ENCODE measurements at places on chromosomes 13 and 19.
A peak's percentile ranks its signal among the peaks of the same experiment; 100 is the strongest.

DNA sequence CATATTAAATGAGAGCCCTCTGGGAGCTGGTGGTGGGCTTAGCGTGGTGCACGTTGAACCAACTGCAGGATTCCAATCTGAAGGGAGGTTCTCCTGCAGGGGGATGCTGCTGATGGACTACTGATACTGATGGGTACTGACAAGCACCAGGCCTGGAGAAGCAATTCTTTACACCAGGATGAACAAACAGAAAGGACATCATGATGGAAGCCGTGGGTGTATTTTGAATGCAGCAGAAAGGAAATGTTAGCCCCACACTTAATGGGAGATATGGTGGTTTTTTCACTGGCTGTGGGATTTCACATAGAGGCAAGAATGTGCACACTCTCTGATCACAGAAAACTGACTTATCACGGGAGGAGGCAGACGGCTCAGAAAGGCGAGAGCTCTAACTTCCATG is 299.7 kb downstream of the TEX29 start:
- DNase-seq: no peak

- peak; percentile 46 for DNase-seq
Measured at GRCh38 chr19:39407660-39408391, 1.2 kb downstream of the ZFP36 start.

DNA sequence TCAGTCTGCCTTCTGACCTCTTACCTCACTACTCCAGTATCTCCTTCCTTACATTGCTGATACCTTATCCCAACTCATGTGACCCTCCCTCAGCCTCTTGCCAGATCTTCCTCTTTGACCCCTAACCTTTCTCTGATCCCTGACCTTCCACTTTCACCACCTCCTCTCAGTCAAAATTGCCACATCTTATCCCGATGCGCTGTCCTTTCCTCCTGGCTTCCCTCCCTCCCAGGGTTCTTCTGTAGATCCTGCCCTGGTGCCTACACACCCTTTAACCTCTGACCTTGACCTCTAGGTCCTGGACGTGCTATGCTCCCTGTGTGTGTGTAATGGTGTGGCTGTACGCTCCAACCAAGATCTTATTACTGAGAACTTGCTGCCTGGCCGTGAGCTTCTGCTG is 23.7 kb downstream of the RYR1 start:
- DNase-seq: no peak

GRCh38 chr13:97360610-97361009 is 73.4 kb upstream of the RAP2A start:
- no peak for DNase-seq

DNA sequence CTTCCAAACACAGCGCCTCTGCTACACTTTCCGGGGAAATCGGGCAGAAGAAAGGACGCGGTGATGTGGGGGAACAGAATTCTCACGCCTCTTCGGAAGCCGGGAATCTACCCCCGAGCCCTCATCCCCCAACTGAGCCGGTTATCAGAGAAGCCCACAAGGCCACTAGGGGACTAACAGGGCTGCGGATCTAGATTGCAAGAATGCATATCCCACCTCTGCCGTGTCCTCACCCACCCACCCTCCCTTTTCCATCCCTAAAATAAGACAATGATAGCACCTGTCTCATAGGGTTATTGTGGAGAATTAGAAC is 1.1 kb downstream of the IGFLR1 start:
- DNase-seq: no peak

- DNase-seq: no peak
Measured at GRCh38 chr13:43785261-43785649, 1.5 kb downstream of the ENOX1 start.

- peak; percentile 84 for DNase-seq
Measured at GRCh38 chr13:110113284-110113764, 193.6 kb downstream of the COL4A1 start.

- no peak for DNase-seq
Measured at GRCh38 chr13:32023698-32024097, 7.9 kb upstream of the FRY start.

- DNase-seq: no peak
Measured at GRCh38 chr19:1841209-1841924, 6.9 kb downstream of the REXO1 start.

GRCh38 chr13:109297628-109298027 is 488.8 kb downstream of the IRS2 start:
- peak; percentile 89 for DNase-seq

- peak; percentile 69 for DNase-seq
Measured at GRCh38 chr19:38852231-38853044, 2.7 kb upstream of the HNRNPL start.

GRCh38 chr13:88068316-88068715 is 397.1 kb downstream of the SLITRK5 start:
- DNase-seq: peak; percentile 74

DNA sequence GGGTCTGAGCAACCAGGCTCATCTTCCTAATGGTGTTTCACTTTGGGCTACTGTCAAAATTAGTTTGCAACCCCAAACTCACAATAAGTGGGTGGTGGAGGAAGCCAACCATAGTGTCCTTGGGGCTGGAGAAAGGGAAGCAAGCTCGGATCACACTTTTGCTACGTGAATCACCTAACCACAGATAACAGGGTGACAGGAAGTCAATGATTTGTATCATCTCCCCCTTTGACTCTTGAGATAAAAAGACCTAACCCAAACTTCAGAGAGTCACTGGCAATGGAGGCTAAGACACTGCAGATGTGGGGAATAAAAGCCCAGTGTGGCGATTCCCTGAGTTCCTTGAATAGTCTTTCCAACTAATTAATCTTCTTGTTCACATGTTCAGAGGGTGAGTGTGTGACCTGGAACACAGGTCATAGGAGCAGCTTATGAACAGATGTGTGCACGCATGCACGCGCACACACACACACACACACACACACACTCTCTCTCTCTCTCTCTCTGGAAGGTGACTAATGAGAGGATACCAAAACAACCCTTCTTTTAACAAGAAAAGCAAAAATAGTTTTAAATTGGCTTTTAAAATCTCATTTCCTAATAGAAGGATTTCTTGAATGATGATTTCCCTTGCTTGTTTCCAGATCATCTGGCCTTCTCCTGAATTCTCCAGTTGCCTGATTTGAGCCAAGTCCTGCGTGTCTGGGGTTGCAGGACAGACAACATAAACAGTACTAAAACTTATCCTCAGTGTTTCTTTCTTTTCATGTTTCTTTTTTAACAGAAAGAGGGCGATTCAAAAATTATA is 21.2 kb upstream of the DOCK9 start:
- DNase-seq: peak; percentile 38

DNA sequence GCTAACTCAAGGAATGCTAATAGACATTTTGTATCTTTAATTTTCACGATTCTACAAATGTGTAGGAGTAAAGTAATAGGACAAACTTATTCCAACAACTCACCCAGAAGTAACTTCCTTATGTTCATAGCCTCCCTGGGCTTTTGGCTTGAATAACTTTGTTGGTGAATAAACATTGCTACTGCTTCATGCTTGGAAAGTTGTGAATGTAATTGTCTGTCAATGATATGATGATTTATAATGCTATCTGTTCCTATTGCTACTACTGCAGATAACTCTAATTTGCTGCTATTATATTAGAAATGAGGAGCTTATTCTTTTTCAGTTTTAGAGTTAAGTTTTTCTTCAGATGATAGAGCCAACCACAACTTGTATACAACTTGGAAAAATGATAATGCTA is 307.7 kb downstream of the PCDH9 start:
- no peak for DNase-seq

DNA sequence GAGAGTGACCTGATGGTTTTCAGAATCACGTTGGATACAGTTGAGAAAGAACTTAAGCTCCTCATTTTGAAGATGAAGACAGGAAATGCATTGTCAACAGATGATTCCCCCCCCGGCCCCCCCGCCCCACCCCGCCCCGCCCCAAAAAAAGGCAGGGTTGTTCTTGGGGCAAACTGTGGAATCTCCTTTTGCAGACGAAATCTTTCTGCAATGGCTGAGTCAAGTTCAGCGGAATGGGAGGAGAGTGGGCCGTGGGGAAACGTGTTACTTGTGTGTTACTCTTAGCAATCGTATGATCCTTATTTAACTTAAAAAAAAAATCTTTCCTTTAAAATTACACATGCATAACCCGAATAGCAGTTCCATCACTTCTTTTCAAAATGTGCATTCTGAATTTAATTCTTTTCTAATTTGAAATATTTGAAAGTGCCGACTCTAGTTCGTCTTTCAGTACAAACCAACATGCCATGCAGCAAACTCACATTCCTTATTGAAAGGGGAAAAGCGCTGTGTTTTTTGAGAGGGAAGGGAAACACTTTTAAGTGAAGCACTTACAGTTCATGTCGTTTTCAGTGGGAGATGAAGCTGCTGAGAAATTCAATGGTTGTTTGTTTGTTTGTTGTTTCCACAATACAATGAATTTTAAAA is 348.5 kb upstream of the ARGLU1 start:
- DNase-seq: no peak

DNA sequence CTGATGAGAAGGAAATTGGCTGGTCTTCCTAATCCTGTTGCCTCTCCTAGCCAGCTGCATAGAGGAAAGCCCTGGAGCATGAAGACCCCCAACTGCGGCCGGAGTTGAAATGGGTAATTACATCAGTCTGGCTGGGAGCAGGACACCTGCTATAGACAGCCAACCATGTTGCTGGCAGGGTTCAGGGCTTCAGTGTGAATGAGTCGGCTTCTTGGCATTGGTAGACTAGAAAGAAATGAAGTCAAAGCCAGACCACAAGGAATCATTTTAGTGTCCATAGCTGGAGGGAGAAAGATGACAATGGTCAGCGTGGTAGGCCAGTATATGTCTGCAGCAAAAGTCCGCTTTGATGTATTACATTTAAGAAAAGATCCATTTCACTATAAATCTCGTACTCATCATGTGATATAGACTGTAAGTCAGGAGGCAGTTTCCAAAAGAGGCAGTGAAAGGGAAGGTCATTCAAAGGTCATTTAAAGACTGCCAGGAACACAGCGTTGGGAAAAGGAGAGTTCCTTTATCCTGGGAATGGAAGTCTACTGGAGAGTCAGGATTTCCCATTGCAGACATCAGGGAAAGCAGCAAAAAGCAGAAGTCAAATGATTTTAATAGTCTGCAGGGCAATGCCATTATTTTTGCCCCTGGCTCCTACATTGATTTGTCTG is 262.7 kb downstream of the DNAJC15 start:
- peak; percentile 81 for DNase-seq

DNA sequence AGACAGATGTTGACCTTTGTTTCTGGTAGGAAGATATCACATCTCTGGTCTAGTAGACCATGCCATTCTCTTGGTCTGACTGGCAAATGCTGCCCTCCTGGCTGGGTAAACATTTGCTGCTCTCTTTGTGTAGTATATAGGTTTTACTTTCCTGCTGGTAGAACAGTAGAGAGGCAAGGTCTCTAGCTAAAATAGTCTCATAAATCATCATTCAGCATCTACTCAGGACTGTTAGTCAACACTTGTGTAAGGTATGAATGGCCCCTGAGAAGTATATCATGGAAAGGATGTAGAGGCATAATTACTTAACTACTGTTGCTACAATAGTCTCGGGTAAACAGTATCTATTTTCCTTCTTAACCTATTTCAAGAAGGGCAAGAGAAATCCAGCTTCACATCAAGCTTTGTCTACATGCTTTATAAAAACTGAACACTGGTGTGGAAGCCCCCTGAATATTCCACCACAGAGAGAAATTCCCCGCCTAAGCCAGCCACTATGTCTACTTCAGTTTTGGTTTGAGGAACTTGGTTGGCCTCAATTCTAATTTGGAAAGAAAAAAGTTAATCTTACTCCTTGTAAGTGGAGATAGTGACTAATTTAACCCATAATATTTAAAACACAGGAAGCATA is 18.4 kb upstream of the MYCBP2 start:
- DNase-seq: no peak

- DNase-seq: no peak
Measured at GRCh38 chr19:46000491-46001246, 5.4 kb downstream of the CCDC61 start.

DNA sequence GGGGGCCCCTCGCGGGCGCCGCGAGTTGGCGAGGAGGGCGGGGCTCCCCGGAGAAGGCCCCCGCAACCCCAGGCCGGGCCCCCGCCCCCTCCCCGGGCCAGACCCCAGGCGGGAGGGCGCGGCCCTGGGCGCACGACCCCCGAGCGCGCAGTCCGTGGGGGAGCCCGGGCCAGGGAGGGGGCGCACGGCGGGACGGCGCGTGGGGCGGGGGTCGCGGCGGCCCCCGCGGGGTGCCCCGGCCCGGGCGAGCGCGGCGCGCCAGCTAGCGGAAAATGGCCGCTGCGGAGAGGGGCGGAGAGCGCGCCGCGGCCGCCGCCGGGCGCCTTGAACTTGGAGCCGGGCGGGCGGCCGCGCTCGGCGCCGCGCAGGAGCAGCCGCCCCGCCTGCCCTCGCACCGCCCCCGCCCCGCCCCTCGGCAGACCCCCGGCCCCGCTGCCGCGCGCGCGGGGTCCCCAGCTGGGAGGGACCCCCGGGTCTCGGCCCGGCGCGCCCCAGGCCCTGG is 6.4 kb upstream of the NFIC start:
- peak; percentile 46 for DNase-seq

- peak; percentile 7 for DNase-seq
Measured at GRCh38 chr13:30615481-30615865, 2.2 kb upstream of the USPL1 start.

GRCh38 chr19:14511229-14511593 is 7.0 kb downstream of the DNAJB1 start:
- no peak for DNase-seq
